ENCODE measurements at places on chromosomes 4 and X. TPM values are rescaled to one million over a fixed set of nuclear protein-coding genes. Genes with fewer than 3 reads are reported as not detected.

DNA sequence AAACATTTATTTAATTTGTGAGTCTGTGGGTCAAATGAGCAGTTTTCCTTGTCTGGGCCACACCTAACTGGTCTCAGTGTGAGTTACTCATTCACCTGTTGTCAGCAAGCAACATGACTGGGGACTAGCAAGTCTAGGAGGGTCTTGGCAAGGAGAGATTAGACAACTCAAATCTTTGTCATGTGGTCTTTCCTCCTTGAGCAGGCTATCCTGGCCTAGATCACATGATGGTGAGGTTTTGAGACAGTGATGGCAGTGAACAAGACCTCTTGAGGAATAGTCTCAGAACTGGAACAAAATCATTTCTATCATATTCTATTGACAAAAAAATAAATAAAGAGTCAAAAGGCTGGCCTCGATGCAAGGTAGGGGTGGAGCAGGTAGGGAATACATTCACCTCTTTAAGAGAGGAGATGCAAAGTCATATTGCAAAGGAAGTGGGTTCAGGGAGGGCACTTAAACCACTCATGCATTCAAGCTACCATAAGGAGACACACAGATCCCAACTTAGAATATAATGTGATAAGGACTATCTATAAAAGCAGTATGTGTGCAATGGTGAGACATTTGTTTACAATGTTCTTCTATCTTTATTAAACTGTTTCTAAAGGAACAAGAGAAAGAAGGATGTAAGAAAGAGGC lies 135.7 kb downstream of the ZNF330 start:
- no peak for DNase-seq

GRCh38 chr4:77036206-77036605 lies 39.6 kb downstream of the CCNI start:
- no peak for DNase-seq

DNA sequence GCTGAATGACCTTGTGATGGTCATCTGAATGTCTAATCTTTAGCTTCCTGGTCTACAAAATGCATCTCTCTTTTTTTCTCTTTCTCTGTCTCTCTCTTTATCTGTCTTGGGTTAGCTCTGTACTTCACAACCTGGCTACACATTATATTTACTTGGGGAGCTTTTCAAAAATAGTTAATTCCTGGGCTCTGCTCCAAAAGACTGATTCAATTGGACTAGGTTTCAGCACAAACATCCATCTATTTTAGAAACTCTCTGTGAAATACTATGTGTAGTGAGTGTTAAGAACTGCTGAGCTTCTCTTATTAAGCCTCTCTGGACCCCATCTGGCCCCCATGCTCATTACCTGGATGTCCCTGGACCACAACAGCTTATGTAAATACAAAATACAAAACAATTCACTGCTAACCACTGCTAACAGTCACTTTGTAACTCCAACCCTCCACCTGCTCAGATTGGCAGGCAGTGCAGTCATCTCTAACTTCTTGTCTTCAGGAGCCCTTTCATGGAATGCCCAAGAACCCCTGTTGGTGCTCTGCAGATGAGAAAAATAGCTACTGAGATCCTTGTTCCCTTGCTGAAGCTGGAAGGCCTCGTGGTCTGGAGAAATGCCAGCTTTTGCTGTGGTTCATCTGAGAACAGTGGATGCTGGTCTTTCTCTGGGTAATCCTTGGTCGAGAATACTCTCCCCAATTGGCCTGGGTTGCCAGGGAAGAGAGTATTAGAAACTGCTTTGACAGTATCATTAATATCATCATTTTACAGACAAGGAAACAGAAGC lies 14.8 kb upstream of the BOD1L1 start:
- DNase-seq, result no peak

DNA sequence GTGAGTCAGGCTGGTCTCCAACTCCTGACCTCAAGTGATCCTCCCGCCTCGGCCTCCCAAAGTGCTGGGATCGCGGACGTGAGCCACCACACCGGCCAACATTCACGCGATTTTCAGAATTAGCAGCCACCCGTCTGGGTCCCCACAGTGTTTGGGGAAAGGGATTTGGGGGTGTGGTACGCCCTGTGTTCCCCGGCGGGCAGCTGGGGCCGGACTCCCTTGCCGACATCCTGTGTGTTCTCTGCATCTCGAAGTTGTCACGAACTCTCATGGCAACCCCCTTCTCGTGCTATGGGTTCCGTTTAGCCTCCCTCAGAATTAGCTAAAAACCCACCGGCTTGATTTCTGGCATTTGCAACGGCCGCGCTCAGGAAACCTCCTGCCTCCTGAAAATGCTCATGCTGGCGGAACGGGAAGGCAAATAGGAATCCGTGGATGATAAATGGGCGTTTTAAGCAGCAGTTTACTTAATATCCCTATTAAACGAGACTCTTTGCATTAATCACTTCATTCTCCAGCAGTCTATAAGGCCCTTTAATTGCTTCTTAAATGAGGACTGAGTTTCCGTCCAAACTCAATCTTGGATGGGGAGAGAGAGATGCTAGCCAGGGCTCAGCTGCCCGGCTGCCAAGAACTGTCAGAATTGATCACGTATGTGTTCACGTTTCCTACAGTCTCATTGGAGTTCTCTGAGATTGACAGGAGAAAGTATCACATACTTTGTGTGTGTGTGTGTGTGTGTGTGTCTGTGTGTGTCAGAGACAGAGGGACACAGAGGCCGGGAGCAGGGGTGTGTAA lies 78.9 kb upstream of the PPP2R3B start:
- no peak for DNase-seq

GRCh38 chrX:54447461-54447860 lies 7.3 kb downstream of the TSR2 start:
- DNase-seq, result no peak

GRCh38 chrX:45888518-45888917 lies 656.7 kb downstream of the ZNF674 start:
- DNase-seq, result no peak

- no peak for DNase-seq
Measured at GRCh38 chr4:124276461-124276860, 436.1 kb downstream of the ANKRD50 start.

- DNase-seq, result no peak
Measured at GRCh38 chr4:127809173-127809800, 27.2 kb downstream of the HSPA4L start.

- DNase-seq, result no peak
Measured at GRCh38 chr4:155541716-155542115, 124.9 kb upstream of the GUCY1A1 start.

DNA sequence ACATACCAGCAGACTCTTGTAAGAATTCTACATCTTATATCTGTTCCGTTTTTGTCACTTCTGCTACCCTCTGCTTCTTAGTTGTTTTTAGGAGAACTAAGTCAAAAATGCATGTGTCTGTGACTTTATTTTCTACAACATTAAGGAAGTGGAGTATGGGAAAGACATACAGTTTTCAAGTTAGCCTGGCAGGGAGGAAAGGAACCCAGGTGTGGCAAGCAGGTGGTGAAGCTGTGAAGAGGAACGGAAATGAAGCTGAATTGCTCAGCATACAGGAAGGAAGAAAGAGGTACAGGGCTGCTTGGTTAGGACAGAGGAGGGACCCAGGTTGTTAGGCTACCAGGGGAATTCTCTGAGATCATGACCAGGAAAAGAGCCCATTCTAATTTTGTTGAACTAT lies 9.4 kb downstream of the GPRIN3 start:
- DNase-seq, result peak; percentile 71

DNA sequence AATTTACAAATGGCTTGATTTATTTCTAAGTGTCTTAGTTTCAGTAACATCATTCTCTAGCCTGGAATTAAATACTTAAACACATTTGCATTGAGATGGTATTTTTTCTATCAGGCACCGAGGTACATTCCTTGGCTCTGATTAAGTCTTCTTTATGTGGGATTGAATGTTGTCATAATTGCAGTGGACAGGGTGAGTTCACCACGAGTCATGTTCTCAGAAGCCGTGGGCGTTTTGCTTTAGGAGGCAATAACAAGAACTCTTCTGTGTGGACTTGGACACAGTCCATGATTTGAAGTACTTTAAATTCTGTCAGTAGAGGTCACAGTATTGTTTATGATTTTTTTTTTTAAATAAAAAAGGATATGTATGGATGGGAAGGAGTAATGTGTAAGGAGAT lies 57.1 kb upstream of the EFHC2 start:
- DNase-seq, result no peak

- no peak for DNase-seq
Measured at GRCh38 chrX:123882391-123882790, 22.5 kb downstream of the XIAP start.

DNA sequence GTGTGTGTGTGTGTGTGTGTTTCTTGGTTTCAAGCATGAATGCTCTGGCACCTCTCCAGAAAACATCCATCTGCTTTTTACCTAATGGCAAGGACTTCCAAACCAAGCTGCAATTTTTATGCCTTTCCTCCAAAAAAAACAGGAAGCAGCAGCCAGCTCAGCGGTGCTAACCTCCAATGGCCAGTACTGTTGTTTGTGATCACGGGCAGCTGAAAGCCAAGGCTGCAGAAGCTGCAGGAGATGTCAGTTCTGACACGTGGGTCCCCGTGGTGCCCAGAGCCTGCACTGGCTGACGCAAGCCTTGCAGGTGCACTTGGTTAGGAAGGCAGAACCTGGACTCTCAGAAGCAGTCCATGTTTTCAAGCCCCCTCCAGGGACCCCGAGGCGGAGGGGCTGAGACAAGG lies 313.6 kb upstream of the DDX53 start:
- DNase-seq, result no peak

Gene RBMX2
- 28.0 TPM for total RNA-seq

Gene PSMD10
- total RNA-seq, result 29.0 TPM

Gene SHISA3
- not detected for total RNA-seq

Gene MND1
- not detected for total RNA-seq

All from CD4-positive, alpha-beta memory T cell (primary cell).